ENCODE measurements at places on chromosomes 11 and 22.

DNA sequence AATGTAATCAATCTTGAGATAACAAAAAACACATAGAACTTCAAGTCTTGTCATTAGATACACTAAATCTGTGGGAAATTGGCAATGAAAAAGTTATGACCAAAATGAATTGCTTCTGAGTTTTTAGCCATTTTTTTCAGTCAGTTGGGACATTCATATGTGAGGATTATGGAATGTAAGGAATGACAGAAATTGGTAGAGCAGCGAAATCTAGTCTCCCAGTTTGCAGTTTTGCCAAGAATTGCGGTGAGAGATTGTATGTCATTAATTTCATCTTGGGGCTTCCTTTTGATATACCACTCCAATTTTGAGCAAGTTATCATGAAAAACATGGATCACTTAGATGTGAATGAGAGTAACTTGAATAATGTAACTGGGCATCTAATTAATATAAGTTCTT is 49.9 kb downstream of the SIK2 start:
- DNase-seq = no peak

DNA sequence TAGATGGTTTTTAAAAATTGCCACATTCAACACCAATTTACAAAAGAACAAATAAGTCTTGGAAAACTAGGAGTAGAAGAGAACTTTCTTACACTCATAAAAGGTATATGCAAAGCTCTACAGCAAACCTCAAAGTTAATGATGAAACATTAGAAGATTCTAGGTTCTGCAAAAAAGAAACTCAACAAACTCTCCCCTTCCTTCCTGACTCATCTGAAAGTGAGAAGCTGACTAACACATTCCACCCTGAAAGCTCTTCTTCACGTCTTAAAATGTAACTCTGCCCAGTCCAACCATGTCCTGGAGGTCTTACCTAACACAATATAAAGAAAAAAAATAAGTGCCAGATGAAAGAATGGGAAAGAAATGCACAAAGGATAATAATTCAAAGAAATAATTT is 218.9 kb upstream of the ISX start:
- DNase-seq = peak; percentile 11

- no peak for DNase-seq
Measured at GRCh38 chr11:131838016-131838415, 467.6 kb downstream of the NTM start.

DNA sequence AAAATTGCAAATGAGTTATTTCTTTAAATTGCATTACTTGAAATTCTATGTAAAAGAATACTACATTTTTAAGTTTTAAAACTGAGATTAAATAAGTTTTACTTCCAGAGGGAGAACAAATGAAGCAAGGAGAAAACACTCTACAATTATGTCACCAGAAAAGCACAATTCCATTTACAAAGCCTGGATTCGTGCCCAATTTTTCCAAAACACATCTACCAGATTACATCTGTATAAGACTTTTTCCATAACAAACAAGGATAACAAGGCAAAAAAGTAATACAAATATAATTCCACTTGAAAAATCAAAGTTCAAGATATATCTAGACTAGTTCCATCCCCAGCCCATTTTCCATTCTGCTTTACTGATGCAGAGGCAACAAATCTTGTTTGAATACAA is 40.5 kb downstream of the MTMR2 start:
- no peak for DNase-seq

DNA sequence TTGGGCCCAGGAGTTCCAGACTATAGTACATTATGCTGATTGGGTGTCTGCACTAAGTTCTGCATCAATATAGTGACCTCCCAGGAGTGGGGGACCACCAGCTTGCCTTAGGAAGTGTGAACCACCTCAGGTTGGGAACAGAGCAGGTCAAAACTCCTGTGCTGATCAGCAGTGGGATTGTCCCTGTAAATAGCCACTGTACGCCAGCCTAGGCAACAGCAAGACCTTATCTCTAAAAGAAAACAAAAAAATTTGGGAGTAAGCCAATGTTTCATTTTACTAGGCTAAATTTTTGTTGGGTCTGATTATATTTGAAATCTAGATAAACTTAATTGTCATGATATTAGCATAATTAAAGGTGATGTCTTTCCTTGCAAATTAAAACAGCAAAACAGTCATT is 3.4 kb downstream of the DEPDC5 start:
- no peak for DNase-seq

- no peak for DNase-seq
Measured at GRCh38 chr11:61951484-61952135, 1.5 kb downstream of the BEST1 start.

DNA sequence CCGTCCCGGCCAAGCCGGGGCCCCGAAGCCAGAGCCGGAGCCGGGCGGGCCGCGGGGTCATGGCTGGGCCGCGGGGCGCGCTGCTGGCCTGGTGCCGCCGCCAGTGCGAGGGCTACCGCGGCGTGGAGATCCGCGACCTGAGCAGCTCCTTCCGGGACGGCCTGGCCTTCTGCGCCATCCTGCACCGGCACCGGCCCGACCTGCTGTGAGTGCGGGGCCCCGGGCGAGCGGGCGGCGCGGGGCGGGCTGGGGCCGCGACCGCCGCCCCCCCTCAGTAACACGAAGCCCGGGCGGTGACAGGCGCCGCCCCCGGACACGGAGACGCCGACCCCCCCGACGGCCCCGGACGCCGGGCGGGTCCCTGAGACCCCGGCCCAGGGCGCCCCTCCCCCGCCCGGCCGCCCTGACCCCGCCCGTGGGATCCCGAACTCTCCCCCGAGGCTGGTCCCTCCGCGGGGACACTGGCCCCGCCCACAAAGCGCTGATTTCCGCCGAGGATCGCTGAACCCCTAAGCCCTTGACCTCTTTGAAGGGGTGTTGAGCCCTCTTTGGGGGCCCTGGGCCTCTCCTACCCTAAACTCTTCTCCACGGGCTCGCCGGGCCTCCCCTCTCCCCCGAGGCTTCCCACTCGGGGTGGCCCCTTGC is 389 bp downstream of the MICALL1 start:
- no peak for DNase-seq

DNA sequence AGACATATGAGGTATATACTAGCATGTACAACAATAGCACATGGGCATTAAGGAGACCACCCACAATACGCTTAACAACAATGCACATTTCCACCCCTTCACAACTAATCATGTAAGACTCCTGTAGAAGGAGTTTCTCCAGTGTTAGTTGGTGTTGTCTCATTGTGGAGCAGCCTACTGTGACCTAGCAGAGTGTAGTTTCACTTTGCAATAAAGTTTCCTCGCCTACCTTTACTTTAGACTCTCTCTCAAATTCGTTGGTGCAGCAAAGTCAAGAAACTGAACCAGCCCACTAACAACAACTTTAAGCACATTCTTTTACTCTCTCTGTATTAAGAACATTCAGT is 863.6 kb downstream of the FAM181B start:
- no peak for DNase-seq

DNA sequence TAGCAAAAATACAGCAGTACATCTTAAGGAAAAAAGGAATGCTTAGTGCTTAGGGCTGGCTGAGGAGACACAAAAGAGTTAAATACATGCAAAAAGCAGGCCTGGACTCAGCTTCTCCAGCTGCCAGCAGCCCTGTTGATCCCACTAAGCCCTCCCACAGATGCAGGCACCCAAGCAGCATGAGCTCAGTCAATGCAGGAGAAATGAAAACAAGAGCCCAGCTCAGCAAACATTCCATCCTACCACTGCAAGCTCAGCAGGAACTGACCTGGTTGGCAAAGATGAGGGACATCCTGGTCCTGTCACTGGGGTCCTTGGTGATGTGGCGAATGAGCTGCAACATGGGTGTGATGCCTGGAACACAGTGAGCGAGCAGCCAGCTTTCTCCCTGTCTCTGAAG is 5.8 kb downstream of the CYB5R2 start:
- no peak for DNase-seq

GRCh38 chr11:77109236-77110019 is 6.8 kb downstream of the OMP start:
- DNase-seq = no peak
